ENCODE measurements at places on chromosomes 13 and 19.

DNA sequence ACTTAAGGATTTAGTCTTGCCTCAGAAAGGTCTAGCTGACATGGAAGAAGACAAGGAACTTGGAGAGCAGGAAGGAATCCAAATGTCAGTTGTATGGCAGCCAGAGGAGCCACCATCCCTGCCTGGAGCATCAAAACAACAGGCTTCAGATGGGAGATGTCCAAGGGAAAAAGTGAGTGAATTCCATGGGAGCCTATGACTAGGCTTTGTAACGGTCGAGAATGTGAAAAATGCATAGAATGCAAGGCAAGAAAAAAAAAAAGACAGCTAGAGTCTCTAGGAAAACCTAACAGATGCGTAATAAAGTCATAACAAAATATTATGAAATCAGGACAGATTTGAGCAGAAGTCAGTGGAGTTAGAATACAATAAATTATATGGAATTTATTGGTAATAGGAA, 183.7 kb upstream of the LSM14A start:
- no peak for DNase-seq

DNA sequence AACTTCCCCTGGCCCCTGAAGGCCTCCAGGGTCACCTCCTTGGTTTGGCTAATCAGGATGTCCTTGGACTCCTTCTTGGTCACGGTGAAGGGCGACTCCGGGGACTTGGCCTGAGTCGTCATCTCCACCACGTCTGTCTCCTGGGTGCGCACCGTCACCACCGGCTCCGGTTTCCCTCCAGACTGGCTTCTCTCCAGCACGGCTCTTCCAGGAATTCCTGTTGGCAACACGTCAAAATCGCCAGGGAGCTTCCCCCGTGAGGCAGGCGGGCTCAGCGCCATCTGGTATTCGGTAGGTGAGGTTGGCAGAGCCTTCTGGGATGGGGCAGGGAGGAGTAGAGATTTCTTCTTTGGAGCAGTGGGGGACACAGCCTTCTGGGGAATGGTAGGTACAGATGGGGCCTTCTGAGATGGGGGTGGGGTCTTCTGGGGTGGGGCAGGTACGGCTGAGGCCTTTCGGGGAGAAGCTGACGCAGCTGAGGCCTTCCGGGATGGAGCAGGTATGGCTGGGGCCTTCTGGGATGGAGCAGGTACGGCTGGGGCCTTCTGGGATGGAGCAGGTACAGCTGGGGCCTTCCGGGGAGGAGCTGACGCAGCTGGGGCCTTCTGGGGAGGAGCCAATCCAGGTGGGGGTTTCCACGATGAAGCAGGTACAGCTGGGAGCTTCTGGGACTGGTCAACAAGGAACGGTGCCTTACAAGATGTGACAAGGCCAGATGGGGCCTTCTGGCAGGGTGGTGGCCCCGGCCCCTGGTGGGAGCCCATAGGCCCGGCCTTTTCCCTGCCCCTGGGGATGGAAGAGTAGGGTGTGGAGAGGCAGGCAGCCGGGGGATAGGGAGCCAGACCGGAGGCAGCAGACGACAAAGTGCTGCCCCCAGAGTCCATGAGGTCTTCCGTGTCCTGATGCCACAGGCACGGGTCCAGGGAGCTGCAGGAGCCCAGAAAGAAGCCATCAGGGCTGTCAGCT, 3.8 kb downstream of the GARIN5B start:
- DNase-seq: no peak

DNA sequence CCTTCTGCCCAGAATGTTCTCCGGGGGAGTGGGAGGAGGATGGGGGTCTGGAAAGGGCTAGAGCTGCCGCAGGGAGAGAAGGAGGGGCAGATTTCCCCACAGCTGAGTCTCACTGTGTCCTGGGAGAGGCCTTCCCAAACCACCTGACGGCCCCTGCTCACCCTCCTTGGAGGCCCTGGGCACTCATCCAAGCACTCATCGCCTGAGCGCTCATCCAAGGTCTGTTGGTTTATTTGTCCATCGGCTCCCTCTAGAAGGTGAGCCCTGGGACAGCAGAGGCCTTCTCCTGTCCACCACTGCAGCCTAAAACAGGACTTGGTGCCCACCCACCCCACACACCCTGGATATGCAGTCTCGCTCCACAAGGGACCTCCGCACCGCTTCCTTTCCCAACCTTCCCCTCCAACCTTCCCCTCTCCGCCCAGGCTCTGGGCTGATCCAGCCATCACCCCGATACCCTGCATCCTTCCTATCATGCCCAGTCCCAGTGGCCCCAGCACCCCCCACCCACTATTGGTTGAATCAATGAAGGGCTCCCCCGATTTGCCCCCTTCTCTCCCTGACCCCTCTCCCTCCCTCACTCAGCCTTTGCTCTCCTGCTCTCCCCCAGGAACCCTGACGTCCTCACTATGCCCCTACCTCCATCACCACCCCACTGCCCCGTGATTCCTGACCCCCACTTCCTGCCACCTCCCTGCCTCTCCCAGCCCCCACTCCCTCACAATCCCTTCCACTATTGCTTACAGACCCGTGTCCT, 1.7 kb downstream of the UBXN6 start:
- DNase-seq: no peak

- DNase-seq: no peak
These were observed 213.1 kb downstream of the OXGR1 start for GRCh38 chr13:96781141-96781540.

GRCh38 chr13:75480671-75481175, 1.2 kb downstream of the TBC1D4 start:
- DNase-seq: no peak

- DNase-seq: no peak
These were observed 64.8 kb upstream of the FLT1 start for GRCh38 chr13:28559636-28560259.

All from esophagus muscularis mucosa (tissue), 4 donors.